Left lung (tissue), 14 donors: ENCODE measurements at places on chromosomes 12 and 14.

DNA sequence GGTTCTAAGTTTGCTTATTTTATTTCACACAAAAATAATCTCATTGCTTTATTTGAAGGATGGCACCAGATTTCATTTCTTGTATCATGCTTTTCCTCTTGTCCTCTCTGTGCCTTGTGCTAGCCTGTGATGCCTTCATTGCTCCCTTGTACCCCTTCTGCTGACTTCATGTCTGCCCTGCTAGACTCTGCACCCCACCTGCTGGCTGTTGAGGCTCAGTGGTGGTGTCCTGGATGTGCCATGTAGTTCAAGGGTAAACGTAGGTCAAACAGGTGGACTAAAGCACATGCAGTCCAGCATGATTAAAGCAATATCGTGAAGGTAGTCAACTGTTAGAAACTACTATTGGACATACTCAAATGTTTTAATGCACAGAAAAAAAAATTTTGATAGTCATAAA lies 21.6 kb downstream of the MRPS35 start:
- no peak for DNase-seq

- DNase-seq: no peak
Measured at GRCh38 chr12:31089072-31089471, 15.4 kb downstream of the DDX11 start.

GRCh38 chr12:123266679-123267277 lies 4.9 kb downstream of the CDK2AP1 start:
- no peak for DNase-seq

DNA sequence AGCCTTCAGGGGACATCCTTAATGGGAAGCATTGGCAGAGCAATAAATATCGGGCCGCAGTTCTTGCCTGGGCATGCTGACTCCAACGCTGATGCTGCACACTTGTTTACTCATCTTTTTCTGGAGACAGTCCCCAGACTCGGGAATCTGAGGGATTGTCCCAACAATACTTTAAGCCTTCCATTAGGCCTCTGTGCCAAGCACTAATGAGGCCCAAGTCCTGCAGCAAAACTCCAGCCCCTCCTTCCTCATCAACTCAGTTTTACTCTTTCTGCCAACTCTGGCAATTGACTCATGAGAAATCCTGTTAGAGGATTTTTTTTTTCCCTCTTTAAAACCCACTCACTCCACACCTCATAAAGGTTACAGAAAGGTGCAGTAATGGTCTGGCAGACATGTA lies 233.4 kb upstream of the PELI2 start:
- DNase-seq: no peak

DNA sequence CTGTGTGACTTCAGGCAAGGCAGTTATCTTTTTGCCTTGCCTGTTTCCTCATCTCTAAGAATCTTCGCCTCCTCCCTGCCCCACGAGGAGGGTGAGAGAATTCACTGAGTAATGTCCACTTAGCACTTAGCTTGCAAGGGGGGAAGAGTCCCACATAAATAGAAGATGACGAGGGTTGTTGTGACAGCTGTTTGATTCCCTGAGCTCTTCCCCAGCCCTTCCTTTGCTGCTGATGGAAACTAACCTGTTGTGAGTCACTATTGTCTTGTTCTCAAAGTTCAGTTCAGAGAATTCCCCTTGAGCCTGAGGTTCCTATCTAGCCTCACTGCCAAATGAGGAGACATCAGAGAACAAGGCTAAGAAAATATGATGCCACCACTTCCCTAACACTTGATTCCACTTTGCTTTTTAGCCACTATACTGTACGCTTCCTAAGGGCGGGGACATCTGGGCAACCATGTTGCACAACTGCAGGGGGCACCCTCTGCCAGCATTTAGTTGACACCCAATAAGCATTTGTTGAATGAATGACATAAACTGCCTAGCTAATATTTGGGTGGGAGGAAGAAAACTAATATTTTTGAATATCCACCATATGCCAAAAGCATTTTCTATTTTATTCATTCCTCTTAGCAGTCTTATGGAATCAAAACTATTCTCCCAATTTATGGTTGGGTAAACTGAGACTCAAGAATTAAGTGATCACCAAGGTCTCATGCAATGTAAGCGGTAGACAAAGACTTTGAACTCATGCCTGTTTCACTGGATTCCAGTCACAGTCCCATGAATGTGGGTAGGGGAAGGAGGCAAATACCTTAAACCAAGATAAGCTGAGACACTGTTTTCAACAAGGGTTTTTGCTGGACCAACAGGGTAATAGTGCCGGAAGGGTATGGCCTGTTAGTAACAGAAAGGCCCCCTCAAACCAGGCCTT lies 77.6 kb downstream of the ZFP36L1 start:
- DNase-seq: no peak

- no peak for DNase-seq
Measured at GRCh38 chr12:127594351-127594970, 672.5 kb upstream of the TMEM132C start.

DNA sequence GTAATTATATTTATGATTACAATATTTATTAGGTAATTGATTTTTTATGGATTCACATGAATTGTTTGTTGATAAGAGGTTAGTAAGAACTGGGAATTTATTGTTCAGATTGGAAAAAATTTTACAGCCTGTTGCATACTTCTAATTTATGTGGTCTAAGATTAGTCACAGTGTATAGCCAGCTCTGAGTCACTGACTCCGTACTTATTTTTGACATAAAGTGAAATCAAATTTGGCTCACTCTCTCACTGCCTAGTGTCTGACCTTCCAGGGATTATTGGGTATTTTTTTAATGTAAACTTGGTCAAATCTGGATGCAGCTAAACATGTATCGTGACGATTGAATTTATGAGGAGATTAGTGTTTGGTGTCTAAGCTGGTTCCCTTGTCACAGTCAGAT lies 109.3 kb downstream of the PTPRQ start:
- no peak for DNase-seq

DNA sequence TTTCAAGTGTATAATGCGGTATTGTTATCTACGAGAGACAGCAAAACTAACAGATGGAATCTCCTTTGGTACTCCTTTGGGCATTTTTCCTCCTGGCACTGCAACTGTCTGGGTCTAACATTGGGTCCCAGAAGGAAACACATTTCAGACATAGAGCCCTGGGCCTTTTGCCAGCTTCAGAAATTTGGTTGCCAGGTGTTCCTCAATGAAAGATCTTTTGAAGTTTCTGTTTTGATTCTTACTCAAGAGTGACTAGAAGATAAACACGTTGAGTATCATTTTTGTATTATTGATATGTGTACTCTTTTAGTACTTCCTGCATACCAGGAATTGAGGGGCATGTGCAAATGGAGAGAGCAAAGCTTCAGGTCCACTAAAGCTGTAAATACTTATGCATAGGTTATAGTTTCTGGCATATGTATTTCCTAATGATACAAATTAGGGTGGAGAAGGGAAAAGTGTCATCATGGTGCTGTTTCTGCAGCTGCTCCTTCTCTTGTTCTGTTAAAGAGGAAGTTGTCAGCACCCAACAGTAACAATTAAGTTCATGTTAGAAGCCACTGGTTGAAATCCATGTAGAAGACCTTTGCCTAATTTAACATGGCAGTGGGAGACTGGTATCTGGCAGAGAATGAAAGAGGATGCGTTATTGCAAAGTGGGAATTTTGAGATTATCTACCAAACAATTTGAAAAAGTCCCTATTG lies 53.5 kb downstream of the SLC38A6 start:
- no peak for DNase-seq

DNA sequence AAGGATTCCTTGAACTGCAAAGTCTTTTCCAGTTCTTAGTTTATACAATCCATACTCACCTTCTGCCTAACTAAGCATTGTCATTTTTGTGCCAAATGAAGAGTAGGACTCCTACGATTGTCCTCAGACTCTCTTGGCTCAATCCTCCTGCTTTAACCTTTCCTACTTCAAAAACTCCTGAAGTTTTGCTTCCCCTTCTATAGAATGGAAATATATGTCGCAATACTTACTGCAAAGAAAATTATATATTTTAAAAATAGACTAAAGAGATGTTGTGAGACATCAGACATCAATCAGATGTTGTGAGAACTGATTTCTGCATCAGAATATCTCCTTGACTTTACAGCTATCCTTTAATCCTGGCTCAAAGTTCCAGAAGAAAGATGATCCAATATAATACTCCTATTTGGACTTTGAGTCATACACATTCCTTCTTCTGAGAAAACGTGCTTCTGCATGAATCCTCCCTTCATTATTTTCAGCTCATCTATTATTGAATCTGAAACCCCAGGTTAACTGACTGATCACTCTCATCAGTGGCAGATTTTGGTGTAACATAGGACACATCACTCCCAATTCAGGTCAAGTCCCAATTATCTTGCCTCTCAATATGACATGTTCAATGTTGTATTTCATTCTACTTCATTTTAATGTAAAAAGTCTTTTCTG lies 48.8 kb downstream of the A2M start:
- no peak for DNase-seq

DNA sequence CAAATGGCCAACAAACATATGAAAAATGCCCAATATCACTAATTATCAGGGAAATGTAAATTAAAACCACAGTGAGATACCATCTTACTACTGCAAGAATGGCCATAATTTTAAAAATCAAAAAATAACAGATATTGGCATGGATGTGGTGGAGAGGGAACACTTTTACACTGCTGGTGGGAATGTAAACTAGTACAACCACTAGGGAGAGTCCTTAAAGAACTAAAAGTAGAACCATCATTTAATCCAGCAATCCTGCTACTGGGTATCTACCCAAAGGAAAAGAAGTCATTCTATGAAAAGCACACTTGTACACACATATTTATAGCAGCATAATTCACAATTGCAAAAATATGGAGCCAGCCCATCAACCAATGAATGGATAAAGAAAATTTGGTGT lies 459.7 kb downstream of the GXYLT1 start:
- DNase-seq: no peak
